Common myeloid progenitor, CD34-positive (primary cell): ENCODE measurements at places on chromosomes 5 and 9.

GRCh38 chr9:70924895-70925547, 196.4 kb downstream of the TRPM3 start:
- peak; percentile 79 for DNase-seq

GRCh38 chr5:52419357-52419756, 368.4 kb upstream of the ITGA1 start:
- DNase-seq = no peak

- DNase-seq = peak; percentile 1
These were observed 153.2 kb downstream of the COMMD10 start for GRCh38 chr5:116237917-116238500.

GRCh38 chr9:123169926-123170325, 98.5 kb downstream of the STRBP start:
- no peak for DNase-seq

DNA sequence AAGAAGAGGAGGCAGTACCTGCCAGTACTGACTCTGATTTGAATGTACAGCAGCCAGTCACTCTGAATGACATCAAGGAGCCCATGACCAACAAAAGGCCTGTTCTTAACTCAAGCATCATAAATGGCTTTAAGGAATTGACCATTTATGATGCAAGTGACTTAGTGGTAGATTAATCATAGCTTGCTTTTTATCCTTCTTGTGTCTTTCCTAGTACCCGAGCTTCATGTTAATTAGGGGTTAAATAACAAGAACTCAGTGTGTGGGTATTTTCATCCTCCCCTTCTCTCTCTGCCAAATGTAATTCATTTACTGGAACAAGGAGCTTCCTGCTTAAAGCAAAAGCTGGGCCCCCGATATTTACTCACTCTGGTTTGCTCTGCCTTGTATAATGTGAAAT, 146.5 kb downstream of the UNC13B start:
- DNase-seq = no peak

DNA sequence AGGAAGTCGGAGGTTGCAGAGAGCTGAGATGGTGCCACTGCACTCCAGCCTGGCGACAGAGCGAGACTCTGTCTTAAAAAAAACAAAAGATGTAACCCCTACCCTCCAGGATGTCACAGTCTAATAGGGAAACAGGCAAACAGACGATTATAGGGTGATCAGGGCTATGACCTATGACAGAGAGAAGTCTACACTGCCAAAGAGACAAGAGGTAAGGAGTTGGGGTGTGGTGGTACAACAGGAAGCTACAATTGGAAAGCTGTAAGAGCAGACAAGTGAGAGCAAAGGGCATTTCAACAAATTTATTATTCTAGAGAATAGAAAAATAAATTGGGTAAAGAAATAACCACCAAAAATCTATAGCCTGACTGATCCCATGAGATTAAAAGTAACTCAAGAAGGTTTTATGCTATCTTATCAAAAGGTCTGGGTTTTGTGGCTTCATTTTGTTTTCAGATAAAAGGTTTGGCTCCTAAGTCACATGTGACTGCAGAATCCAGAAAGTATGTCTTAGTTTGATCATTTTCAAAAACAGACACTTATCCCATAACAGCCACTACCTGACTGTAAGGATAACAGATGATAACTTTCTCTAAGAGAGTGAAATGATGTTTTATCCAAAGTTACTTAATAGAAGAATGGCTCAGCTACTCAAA, 7.3 kb downstream of the CDC26 start:
- no peak for DNase-seq

DNA sequence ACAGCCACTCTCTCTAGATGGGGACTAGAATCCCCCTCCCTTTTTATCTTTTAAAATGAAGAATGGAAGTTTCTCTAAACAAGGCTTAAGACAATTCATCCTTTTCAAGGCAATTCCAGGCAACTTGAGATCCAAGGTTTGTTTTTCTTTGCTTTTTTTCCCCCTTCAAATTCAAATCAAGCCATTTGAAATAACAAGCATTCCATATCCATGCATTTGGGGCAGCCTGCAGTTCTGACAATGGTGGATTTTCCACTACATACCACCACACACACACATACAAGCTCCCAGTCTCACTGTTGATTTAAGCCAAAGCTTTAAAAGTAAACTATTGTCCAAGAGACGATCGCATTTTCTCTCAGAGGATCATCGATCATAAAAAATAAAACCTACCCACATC, 424 bp downstream of the INSYN2B start:
- DNase-seq = no peak

DNA sequence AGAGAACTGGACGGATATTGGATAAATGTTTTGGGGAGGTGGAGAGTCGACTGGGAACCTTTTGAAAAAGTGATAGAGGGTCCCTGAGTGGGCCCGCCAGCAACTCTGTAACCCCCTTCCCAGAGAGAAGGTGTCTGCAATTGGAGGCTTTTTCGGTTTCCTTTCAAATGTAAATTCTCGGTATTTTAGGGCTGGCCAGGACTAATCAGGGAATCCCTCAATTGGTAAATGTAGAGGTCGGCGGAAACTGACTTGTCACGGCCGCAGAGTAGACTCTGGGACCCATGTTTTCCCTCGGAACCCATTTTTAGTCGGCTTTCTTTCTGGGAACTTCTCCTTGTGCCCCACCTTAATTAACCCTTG, 524 bp downstream of the CCNB1 start:
- no peak for DNase-seq
